GM03348 (cell line): ENCODE measurements at places on chromosomes 5 and 9.

DNA sequence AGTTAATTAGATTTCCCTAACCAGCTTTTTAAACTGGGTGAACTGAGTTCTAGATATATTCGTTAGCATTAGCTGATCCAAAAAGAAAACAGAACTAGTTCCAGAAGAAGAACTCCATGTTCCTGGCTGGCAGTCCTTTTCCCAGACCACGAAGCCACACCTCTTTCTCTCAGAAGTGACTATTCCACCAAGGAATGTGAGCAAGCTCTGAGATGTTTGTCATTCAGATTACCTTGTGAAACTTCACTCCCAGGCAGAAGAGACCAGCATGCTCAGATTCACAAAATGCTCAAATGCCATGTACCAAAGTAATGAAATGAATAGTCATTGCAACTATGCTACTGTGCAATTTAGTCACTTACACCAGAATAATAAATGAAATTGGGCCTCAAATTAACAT lies 4.4 kb upstream of the SSBP2 start:
- DNase-seq = peak; percentile 84

GRCh38 chr5:88364991-88365390 lies 96.3 kb upstream of the TMEM161B start:
- no peak for DNase-seq

DNA sequence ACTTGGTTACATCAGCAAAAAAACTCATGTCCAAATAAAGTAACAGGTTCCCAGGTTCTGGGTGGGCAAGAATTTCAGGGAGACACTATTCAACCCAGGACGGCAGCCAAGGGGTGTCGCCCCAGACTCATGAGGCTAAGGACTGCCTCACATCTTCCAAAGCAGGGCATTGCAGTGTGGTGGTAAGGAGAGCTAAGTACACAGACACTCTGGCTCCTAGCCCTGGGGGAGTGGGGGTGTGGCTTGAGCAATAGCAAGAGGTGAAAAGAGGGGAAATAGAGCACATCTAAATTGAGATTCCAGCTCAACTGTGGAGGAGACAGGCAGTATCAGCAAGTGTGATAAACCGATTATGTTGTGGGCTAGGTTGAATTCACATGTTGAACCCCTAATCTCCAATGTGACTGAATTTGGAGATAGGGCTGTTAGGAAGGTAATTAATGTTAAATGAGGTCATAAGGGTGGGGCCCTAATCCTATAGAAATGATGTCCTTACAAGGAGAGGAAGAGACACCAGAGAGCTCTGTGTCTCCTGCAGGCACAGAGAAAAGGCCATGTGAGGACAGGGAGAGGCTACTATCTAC lies 49.9 kb upstream of the MARCHF11 start:
- no peak for DNase-seq

GRCh38 chr5:76964060-76964459 lies 11.2 kb downstream of the CRHBP start:
- DNase-seq = no peak

- no peak for DNase-seq
These were observed 19.3 kb downstream of the ISOC1 start for GRCh38 chr5:129113867-129114266.

DNA sequence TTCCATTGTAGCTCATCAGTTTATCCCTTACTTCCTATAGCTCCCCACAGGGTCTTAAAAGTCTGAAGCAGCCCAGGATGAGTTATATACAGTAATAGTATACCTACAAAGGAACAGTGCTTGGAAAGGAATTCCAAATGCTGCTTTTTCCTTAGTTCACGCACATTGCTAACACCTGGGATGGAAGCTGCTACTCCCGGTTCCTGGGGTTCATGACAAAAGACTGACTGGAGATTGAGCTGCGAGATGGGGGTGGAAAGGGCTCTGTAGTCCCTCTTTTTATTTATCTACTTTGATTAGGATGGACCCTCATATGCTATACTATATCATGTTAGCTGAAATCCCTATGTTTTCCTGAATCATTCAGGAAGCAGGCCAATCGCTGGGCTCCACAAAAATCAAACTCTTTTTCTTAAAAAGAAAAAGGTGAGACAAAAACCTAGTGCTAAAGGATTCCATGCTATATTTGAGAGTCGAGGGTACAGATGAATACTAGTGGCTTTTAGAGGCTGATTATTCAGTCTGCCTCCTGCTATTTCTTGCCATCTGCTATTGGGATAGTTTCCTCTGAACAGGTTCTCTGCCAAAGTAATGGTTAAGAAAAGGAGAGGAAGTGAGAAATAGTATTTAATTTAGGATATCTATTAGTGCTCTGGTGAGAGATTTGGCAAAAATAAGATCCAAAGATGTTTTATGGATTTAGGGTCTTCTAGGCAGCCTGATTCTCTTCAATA lies 81.2 kb downstream of the MRPS27 start:
- DNase-seq = no peak

- DNase-seq = no peak
These were observed 9.7 kb upstream of the ZNF354A start for GRCh38 chr5:178740181-178740557.

DNA sequence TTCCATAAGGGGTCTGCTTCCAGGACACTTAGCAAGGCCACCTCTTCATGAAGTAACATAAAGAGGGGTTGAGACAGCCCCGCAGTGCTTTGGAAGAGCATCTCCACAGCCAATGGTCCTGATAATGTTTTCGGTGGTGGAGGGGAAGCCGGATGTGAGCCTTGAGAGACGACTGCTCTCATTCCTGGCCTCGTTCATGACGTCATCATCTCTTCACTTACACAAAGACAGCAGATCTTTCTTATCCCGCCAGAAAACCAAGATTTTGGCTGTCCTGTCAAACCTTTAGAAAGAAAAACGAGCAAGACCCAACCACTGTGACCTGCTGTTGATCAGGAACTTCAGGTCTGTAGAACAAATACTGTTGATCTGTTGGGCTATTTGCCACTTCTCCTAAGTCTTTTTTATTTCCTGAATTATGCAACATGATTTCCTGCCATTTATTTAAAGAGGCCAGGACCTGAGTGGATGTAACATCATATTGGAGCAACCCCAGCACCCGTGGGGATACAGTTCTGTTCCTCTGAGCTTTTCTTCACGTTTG lies 89.0 kb upstream of the IRX2 start:
- no peak for DNase-seq

DNA sequence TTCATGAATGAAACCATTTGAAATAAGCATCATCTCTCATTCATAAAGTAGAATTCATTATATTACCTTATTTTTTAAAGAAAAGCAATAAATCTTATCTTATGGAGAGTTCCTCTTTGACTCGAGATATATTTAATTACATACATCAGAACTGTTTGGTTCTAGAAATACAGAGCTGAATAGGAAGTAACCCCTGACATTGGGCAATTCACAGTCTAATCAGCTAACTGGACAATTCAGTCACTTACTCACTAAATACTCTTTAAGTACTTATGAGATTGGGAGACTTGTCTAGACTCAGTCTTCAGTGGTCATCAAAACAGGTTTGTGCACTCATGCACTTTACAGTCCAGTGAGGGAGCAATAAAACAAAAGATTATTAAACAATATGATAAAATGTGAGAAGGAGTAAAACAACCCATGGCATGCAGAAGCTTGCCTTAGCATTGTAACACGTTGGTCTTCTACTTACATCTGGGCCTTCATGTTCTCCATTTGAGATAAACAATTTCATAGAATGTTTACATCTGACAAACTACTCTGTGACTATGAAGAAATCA lies 11.5 kb upstream of the FBXO38 start:
- no peak for DNase-seq

GRCh38 chr5:173238312-173239232 lies 3.6 kb upstream of the NKX2-5 start:
- no peak for DNase-seq

DNA sequence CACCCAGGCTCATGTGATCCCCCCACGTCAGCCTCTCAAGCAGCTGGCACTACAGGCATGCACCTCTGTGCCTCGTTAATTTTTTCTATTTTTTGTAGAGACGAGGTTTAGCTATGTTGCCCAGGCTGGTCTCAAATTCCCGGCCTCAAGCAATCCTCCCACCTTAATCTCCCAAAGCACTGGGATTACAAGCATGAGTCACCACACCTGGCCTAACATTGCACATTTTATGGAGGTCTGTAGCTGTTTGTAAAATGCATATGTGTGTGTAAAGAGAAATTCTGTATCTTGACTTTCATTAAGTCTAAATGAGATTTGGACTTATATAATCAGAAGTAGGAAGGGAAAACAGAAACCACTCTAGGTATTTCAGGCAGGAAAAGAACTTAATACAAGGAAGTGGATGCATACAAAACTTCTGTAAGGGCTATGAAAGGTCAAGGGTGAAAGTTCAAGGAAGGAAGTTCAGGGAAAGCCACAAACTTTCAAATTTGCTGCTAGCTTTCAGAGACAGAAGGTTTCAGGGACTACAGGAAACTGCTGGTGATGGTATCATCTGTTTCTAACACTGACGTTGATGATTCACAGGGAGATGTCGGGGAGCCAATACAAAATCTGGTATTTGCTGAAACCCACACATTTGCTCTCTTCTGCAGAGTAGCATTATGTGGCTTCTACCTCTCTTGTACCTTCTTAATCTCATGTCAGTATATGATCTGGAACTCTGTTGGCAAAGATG lies 209.4 kb downstream of the PIK3R1 start:
- peak; percentile 60 for DNase-seq

DNA sequence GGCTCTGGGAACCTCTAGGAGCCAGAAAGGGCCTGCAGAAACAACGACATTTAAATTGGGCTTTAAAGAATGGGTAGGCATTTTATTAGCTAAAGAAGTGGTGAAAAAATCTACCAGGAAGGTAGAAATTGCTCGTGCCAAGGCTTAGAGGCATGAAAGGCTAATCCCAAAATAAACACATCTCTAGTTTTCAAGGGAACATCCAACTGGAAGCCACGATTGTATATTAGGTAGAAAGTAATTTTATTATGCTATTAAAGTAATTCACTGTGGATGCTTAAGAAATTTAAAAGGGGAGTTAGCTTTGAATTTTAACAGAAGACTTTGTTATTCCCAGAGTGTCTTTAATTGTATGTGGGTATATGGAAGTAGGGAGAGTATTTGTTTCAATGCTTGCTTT lies 17.5 kb upstream of the CNTLN start:
- DNase-seq = no peak

- no peak for DNase-seq
These were observed 255.3 kb downstream of the FSTL4 start for GRCh38 chr5:133356984-133357421.

DNA sequence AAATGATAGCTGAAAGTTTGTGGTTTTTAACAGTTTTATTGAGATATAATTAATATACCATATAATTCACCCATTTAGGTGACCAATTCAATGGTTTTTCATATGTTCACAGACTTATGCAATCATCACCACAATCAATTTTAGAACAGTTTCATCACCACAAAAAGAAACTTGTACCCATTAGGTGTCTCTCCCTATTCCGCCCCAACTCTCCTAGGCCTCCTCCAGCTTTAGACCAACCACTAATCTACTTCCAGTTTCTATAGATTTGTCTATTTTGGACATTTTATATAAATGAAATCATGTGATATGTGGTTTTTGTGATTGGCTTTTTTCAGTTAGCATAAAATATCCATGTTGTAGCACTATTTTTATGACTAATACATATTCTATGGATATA lies 38.6 kb downstream of the YTHDC2 start:
- DNase-seq = no peak

GRCh38 chr9:2317591-2317990 lies 302.4 kb downstream of the SMARCA2 start:
- no peak for DNase-seq

DNA sequence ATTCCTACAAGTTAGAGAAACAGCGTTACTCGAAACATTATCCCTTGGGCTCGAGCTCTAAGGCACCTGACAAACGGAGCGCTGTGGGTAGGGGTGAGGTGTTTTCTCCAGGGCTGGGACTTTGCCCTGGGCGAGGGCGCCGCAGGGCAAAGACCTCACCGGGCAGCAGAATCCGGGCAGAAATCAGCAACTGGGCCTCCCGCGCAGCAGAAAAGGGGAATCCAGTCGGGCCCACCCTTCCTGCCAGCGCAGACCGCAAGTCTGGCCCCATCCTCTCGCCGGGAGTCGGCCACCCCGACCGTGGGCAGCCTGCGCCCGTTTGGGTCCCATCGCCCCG lies 430 bp upstream of the MSH3 start:
- peak; percentile 4 for DNase-seq

DNA sequence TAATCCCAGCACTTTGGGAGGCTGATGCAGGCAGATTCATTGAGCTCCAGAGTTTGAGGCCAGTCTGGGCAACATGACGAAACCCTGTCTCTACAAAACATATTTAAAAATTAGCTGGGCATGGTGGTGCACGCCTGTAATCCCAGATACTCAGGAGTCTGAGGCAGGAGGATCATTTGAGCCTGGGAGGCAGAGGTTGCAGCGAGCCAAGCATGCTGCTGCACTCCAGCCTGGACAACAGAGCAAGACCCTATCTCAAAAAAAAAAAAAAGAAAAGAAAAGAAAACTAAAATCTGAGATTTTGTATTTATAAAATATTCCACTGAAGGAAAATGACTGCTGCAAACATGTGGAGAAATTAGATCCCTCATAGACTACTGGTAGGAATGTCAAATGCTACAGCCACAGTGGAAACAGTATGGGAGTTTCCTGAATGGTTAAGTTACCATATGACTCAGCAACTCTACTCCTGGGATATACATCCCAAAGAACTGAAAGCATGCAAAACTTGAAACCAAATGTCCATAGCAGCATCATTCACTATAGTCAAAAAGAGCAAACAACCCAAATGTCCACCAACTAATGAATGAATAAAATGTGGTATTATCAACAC lies 106.1 kb downstream of the UBAP2 start:
- peak; percentile 54 for DNase-seq

- DNase-seq = no peak
These were observed 490.3 kb downstream of the ARHGEF28 start for GRCh38 chr5:74116266-74116665.

GRCh38 chr5:130546211-130546610 lies 618.8 kb downstream of the HINT1 start:
- no peak for DNase-seq

- DNase-seq = no peak
These were observed 23.3 kb upstream of the UGT3A2 start for GRCh38 chr5:36089989-36090388.

- DNase-seq = no peak
These were observed 45.6 kb downstream of the S1PR3 start for GRCh38 chr9:89036891-89037290.

- DNase-seq = no peak
These were observed 76.8 kb upstream of the NIPAL4 start for GRCh38 chr5:157382996-157383800.

DNA sequence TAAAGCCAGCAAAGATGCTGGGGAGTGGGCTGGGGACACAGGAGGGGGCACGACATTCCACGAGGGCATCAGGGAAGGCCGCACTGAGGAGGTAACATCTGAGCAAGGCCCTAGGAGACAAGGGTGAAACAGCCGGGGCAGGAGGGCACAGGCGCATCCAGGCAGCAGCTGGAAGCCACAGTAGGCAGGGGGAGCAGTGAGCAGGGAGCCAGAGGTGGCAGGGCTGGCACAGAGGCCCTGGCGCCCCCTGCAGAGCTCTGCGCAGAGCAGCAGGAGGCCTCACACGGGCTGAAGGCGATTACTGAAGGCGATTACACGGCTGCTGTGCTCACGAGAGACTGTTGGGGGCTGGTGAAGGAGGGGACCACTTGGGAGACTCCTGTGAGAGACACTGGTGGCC lies 15.4 kb downstream of the LMAN2 start:
- no peak for DNase-seq
